ENCODE measurements at places on chromosomes 2 and 18.

DNA sequence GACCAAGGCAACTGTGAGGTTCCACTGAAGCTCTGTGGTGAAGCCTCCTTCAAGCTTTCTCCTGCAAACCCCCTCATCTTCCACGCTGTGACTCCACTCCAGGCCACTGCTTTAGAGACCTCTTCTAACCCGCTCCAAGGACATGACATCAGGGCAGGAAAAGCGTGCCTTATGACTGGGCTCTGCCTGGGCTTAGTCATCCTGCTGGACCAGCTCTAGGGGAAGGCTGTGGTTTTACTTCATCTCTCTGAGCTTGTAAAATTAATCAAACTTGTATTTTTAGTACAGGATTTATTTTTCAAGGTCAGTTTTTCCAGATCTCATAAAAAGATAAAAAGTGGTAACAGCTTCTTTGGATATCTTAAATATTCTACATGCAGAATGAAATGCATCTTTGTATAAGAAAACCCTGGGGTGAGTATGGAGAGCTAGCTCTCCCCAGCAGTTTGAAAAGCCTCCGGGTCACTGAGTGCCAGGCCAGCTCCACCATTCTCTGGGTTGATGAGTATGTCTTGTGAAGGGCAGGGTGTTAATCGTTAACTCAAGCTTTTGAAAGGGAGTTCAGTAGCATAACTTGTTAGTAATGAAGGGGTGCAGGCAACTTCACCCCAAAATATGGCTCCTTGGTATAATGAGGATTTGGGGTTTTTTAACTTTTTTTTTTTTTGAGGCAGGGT is 33.1 kb upstream of the YPEL5 start:
- DNase-seq: no peak

DNA sequence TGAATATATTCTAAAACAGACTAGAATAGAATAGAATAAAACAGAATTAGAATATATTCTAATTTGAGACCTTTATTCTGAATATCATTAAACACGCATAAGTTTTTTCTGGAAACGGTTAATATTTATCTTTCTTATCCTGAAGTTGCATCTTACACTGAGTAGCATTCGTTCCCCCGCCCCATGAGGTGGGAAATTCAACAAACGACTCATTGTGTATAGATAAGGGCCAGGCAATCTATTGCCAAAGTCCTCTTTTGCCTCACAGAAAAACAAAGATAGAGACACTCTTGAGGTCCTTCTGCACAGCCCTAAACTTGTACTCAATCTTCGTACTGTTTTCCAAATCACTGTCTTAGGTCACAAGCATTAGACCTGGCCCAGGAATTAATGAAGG is 98.1 kb downstream of the COL6A3 start:
- no peak for DNase-seq

GRCh38 chr2:186697536-186697935 is 3.7 kb downstream of the FAM171B start:
- no peak for DNase-seq

- DNase-seq: no peak
Measured at GRCh38 chr2:74772046-74772445, 61.9 kb upstream of the HK2 start.

GRCh38 chr2:149225446-149225845 is 104.9 kb upstream of the LYPD6 start:
- DNase-seq: no peak

DNA sequence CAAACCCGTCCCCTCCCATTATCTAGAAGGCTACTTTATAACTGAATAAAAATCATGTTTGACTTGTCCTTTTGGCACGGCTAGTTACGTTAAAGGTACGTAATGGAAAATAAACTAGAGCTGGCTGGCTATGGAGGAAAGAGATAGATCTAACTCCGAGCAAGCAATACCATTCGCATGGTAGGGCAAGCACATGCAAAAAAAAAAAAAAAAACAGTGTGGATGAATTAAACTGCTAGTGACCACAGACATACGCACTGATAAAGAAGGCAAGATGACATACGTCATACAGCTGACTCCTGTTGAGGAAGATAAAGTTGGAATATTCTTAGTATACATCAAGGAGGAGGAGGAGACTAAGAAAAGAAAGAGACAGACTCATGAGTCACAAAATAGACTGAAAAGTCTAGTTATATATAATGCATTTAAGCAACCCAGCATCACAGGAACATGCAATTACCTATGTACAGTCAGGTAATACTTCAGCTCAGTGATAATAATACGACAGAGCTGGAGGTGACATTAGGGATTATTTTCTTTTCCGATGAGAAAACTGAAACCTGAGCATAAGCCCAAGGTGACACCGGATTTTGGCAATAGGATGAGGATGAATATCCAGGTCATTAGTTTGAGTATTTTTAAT is 37.9 kb upstream of the NARS1 start:
- no peak for DNase-seq

DNA sequence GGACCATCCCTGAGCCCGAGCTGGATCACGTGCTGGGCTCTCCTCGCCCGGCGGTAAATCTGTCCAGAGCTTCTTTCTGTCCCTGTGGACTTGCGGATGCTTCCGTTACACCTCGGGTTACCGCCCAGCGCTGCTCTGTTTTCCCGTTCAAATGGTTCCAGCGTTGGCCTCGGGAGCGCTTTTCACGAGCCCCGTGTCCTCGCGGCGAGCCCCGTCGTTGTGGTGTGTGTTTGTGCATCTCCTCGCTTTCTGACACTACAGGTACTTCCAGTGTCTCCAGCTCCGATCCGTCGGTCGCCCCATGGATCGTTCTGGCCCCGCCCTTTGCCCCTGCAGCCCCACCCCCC is 77.4 kb downstream of the RTP5 start:
- DNase-seq: no peak

- DNase-seq: no peak
Measured at GRCh38 chr2:107553539-107553938, 273.2 kb upstream of the RGPD4 start.

- no peak for DNase-seq
Measured at GRCh38 chr2:105553538-105554196, 154.8 kb upstream of the FHL2 start.

- DNase-seq: no peak
Measured at GRCh38 chr2:157433394-157433793, 10.5 kb downstream of the CYTIP start.

GRCh38 chr2:6506361-6506794 is 359.3 kb downstream of the CMPK2 start:
- no peak for DNase-seq

- no peak for DNase-seq
Measured at GRCh38 chr18:75048776-75049454, 160.0 kb downstream of the PTGR3 start.

GRCh38 chr2:25036221-25036559 is 5.7 kb upstream of the EFR3B start:
- DNase-seq: no peak

GRCh38 chr2:159971365-159972152 is 90.9 kb downstream of the PLA2R1 start:
- DNase-seq: no peak

- no peak for DNase-seq
Measured at GRCh38 chr2:181444654-181445053, 12.5 kb upstream of the ITGA4 start.

GRCh38 chr2:197152451-197153228 is 157.9 kb downstream of the ANKRD44 start:
- DNase-seq: peak; percentile 67

GRCh38 chr2:85584354-85584856 is at the start of gene VAMP5:
VAMP5 (plus strand) TSS chr2:85584431; CDS start chr2:85584491, 60 bp downstream.
- DNase-seq: no peak

- DNase-seq: no peak
Measured at GRCh38 chr18:27301615-27302378, 116.7 kb upstream of the CHST9 start.

GRCh38 chr2:112160283-112161250 is 22.4 kb downstream of the FBLN7 start:
- DNase-seq: no peak

- peak; percentile 70 for DNase-seq
Measured at GRCh38 chr2:201208563-201209252, 25.8 kb downstream of the CASP10 start.

GRCh38 chr18:58484989-58485981 is 143.6 kb downstream of the ALPK2 start:
- no peak for DNase-seq

DNA sequence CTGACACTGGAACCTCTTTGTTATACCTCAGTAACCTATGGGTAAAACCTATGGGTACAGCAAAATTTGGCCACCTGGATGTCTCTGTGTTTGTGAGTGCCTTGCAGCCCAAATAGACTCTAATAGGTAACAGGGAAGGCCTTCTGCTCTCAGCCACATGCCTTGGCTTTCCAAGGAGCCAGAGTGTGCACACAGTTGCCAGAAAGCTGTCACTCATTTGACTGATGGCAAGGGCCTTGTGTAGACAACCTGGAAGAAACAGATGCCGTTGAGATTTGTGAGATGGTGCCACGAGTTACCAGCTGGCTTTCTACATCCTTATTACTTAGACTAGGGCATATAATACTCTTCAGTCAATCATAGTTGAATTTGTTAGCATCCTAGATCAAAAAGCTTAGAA is 90.1 kb upstream of the RAB12 start:
- no peak for DNase-seq

GRCh38 chr2:26438926-26439325 is 37.2 kb downstream of the DRC1 start:
- DNase-seq: no peak

- DNase-seq: peak; percentile 57
Measured at GRCh38 chr2:240566203-240567136, 1.8 kb upstream of the RNPEPL1 start.

DNA sequence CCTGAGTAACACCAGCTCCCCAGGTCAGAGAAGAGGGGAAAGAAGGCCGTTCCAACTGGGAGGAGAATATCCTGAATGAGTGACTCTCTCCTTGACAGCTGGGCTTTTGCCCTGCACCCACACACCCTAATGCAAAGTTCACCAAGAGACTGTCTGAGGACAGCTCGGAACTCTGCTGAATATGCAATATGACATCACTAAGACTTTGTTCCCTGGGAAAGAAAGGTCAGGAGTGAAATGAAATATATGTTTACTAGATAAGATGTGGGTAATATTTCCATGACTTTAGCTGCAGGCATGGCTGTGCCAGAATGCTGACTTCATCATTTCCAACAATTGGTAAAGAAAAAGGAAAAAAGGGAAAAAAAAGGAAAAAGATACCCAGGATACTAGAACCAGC is 488.2 kb upstream of the RAB6C start:
- no peak for DNase-seq

DNA sequence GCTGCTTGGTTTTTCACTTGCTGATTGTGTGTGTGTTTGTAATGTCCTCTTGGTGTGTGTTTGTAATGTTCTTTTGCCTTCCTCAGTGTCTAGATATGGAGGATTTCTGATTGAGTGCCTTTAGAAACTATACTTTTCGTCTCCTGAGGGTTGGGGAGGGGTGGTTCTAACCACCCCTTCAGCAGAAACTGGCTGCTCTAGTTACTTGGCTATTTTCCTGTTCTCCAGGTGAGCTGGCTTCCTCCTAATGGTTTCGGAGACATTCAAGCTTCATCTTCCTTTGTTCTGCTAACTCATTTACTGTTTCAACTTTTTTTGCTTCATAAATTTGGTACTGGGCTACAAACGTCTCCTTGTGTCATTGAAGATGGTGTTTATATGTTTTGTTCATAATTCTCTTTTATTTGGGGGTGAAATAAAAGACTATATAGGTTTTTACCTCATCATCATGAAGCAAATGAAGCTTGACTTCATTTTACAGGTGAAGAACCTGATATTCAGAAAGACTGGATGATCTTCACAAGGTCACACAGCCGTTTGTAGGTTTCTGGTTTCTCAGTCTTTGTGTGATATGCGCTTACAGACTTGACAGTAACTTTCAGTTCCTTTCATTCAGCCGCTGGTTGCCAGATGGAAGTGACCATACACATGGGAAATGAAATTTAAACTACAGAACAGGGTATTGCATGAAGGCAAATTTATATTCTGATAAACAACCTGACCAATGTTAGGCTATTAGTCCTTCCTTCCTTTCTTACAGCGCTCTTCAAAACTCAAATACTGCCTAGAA is 238.5 kb downstream of the GALR1 start:
- no peak for DNase-seq

- DNase-seq: no peak
Measured at GRCh38 chr18:76977108-76977621, 154.8 kb downstream of the ZNF236 start.

- no peak for DNase-seq
Measured at GRCh38 chr18:76161983-76162382, 333.1 kb downstream of the ZNF516 start.

GRCh38 chr2:3316456-3317276 is 61.0 kb downstream of the EIPR1 start:
- no peak for DNase-seq

GRCh38 chr2:55518841-55519165 is 715 bp upstream of the CFAP36 start:
- DNase-seq: no peak

- no peak for DNase-seq
Measured at GRCh38 chr2:100202567-100202966, 60.2 kb upstream of the AFF3 start.

GRCh38 chr18:32425466-32425865 is 45.2 kb downstream of the GAREM1 start:
- DNase-seq: no peak

Measured in GM12878 (cell line).